Cerebellar nuclear complex (tissue), 1 donor: ENCODE measurements at places on chromosomes 7 and 10.

DNA sequence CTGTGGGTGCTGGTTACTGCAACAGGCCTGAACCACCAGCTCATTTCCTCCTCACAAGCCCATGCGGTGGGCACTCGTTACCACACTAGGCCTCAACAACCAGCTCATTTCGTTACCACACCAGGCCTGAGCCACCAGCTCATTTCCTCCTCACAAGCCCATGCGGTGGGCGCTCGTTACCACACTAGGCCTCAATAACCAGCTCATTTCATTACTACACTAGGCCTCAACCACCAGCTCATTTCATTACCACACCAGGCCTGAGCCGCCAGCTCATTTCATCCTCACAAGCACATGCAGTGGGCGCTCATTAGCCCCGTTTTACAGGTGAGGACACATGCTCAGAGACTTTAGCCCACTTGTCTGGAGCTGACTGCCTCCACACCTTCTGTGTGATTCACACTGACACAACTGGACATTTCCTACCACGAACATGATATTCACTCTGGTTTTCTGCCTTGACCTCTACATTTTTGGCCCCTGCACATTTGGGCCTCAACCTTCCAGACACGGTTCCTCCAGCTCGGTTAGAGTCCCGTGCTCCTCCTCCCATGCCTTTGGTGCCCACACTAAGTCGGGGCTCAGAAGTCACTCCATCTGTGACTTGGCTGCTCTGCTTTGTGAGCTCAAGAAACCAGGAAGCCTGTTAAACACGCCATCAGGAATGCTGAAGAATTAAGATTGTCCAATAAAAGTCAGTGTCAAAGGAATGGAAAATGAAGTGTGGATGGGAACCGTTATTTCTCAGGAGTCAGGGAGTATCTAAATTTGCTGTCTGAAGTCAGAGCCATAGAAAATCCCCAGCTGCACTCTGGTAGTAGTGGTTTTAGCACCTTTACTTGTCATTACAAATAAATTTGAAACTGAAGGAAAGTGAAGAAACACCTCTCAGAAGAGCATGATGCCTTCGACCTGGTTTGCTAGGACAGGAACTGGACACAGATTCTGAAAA lies 55.8 kb upstream of the LANCL2 start:
- no peak for DNase-seq

DNA sequence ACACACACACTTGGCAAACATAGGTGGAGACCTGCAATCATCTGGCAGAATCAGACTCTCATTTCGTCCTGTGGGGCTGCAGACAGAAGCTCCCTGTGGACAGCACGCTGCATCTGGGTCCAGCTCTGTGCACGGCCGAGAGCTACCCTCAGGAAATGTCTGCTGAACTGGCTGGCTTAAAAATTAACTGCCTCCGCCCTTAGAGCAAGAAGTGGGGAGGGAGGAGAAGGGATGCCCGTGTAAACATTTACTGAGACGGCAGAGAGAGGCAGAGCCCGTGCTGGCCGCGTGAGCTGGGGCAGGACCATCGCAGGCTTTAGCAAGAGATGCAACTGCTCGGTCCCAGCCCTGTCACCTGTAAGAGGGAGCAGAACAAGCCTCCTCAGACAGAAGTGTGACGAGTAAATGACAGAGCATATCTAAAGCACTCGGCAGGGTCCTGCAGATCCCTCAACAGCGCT lies 81.8 kb downstream of the TNS3 start:
- no peak for DNase-seq

GRCh38 chr10:132634947-132635271 lies 97.3 kb downstream of the INPP5A start:
- no peak for DNase-seq

GRCh38 chr7:1531263-1531978 lies 919 bp downstream of the MAFK start:
- DNase-seq: no peak

DNA sequence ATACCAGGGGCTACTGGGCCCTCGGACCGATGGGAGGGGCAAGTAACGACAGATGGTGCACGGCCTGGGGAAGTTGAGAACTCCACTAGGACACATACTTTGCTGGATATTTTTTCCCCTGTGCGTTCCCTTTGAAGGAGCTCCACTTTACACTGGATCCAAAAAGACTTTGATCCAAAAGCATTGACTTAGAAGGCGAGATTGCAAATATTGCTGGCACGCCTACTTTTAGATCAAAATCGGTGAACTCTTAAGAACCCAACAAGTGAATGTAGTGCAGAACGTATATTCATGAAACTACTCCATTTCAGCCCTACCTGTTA lies 436 bp upstream of the SLC25A13 start:
- no peak for DNase-seq

DNA sequence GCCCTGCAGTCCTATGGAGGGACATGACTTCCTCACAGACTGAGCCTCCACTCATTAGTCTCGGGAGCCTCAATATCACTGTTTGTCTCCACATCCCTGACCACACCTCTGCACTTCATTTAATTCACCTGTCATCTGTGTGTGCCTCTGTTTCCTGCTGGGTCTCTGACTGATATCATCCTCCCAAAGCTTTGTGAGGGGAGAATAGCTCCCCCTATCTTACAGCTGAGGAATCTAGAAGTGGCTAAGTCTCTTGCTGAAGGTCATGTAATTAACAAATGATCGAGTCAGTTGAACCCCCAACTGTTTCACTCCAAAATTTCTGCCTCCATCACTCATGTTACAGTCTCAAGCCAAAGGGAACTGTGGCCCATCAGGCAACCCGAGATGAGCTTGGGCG lies 5.5 kb upstream of the CPXM2 start:
- no peak for DNase-seq

- DNase-seq: no peak
Measured at GRCh38 chr10:124379609-124380193, 39.0 kb downstream of the OAT start.

- no peak for DNase-seq
Measured at GRCh38 chr10:43205681-43206390, 61.0 kb downstream of the RASGEF1A start.

DNA sequence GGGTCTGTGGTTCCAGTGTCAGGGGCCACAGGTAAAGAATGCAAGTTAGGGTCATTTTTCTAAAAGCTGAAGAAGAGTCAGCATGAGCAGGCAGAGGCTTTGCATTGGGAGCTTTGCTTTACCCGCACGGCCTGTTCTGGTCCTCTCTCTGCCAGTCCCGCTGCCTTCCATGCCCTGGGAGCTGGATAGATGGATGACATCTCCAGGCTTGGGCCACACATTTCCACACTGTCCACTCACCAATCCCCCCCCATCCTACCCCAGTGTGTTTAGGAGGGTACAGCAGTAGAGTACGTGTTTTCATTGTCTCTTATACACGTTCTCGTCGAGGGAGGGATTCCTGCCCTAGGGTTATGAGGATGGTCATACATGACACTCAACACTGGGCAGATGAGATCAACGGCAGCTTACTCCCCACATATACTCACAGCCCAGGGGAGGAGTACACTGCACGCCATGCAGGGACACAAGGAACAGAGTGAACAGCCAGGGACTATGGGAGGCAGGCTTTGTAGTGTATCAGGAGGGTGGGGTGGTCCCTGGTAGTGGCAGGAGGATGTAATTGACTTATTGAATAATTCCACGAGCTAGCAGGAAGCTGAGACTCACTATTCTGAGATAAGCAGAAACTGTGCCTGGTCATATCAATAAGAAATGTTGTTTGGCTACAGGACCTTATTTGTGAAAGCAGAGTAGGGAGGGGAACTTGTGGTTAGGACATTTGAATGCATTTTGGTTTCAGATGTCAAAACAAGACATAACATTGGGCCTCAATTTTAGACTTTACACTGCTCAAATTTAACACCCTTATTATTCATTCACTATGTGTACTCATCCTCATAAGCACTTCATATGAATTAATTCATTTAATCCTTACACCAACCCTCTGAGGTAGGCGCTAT lies 36.6 kb downstream of the PLPP4 start:
- no peak for DNase-seq

GRCh38 chr7:134811765-134812164 lies 32.3 kb downstream of the CALD1 start:
- DNase-seq: no peak

GRCh38 chr7:100066953-100067352 lies 14.6 kb downstream of the ZNF3 start:
- no peak for DNase-seq

- no peak for DNase-seq
Measured at GRCh38 chr7:139990142-139990535, 72.6 kb downstream of the PARP12 start.

- no peak for DNase-seq
Measured at GRCh38 chr7:87476179-87476557, 688 bp upstream of the ABCB4 start.
